Type B pancreatic cell (in vitro differentiated cells): ENCODE measurements at places on chromosomes 4 and X. TPM values are rescaled to one million over a fixed set of nuclear protein-coding genes. Genes with fewer than 3 reads are reported as not detected.

The L1CAM gene
- total RNA-seq: 2.9 and 12.6 TPM in 2 replicates

The PRRG1 gene
- total RNA-seq: 6.3 and 8.2 TPM in 2 replicates

The HDAC8 gene
- total RNA-seq: 30.3 and 32.4 TPM in 2 replicates

GRCh38 chrX:8201896-8202331, 30.8 kb upstream of the VCX2 start:
- H3K27ac ChIP-seq: no peak overlapping the region
- no peaks in the 10 kb centered on the region for H3K27me3 ChIP-seq
- no peak for DNase-seq
- no peaks in the 10 kb centered on the region for H3K36me3 ChIP-seq
- H3K4me3 ChIP-seq: no peak overlapping the region
- peaks cover 5% of the 10 kb centered on the region for H3K4me1 ChIP-seq

DNA sequence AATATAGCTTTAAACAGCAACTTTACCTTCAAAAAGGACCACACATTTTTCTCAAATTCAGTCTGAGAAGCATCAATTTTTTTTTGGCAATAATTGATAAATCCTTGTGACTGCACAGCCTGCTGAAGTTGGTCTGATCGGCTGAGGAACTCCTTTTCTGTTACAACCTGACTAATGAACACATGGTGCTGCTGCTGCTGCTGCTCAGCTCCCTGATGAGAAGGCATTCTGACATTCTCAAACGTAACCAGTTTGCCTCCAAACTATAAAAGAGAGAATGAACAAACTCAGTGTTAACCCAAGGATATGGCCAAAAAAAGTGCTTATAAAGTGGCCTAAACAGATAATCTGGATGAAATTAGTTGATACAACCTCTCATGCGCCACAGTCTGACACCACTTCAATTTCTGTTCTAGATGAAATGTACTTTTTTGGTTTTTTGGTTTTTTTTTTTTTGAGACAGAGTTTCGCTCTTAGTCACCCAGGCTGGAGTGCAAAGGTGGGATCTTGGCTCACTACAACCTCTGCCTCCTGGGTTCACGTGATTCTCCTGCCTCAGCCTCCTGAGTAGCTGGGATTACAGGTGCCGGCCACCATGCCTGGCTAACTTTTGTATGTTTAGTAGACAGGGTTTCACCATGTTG, 26.5 kb downstream of the SEC31A start:
- DNase-seq: no peak
- H3K36me3 ChIP-seq: peaks cover 26% of the 10 kb centered on the region
- no peak overlapping the region for H3K4me3 ChIP-seq
- H3K27ac ChIP-seq: peak overlapping the region; percentile 11
- no peaks in the 10 kb centered on the region for H3K27me3 ChIP-seq
- H3K4me1 ChIP-seq: no peaks in the 10 kb centered on the region

- no peak overlapping the region for H3K27ac ChIP-seq
- H3K4me1 ChIP-seq: peaks cover 23% of the 10 kb centered on the region
- DNase-seq: no peak
Measured at GRCh38 chrX:23811108-23811651, 28.2 kb downstream of the SAT1 start.

GRCh38 chr4:38123555-38123954, 163.4 kb downstream of the PTTG2 start:
- H3K4me1 ChIP-seq: peaks cover 43% of the 10 kb centered on the region
- H3K27ac ChIP-seq: no peak overlapping the region
- no peak overlapping the region for H3K4me3 ChIP-seq
- H3K36me3 ChIP-seq: peaks cover 33% of the 10 kb centered on the region
- DNase-seq: no peak
- no peaks in the 10 kb centered on the region for H3K27me3 ChIP-seq

- no peak overlapping the region for H3K4me3 ChIP-seq
- H3K36me3 ChIP-seq: no peaks in the 10 kb centered on the region
- peaks cover 7% of the 10 kb centered on the region for H3K4me1 ChIP-seq
- peak overlapping the region; percentile 11 for H3K27ac ChIP-seq
- peaks cover 13% of the 10 kb centered on the region for H3K27me3 ChIP-seq
- DNase-seq: no peak
Measured at GRCh38 chr4:118346495-118346894, 6.3 kb downstream of the PRSS12 start.
